ENCODE measurements at places on chromosomes 5 and 9. TPM values are rescaled to one million over a fixed set of nuclear protein-coding genes. Genes with fewer than 3 reads are reported as not detected.

The TMOD1 gene
- total RNA-seq, result 0.30 TPM

The PCDH12 gene
- under 0.01 TPM for total RNA-seq

The SEMA4D gene
- under 0.01 TPM for total RNA-seq

The FAM221B gene
- total RNA-seq, result not detected

The UGCG gene
- 62.9 TPM for total RNA-seq

The LCN9 gene
- not detected for total RNA-seq

The ANXA6 gene
- total RNA-seq, result 984 TPM

The IL4 gene
- total RNA-seq, result not detected

The PCDHGB3 gene
- total RNA-seq, result 3.5 TPM

The CDC25C gene
- total RNA-seq, result 2.3 TPM

The KCNIP1 gene
- total RNA-seq, result not detected

The CYSRT1 gene
- 0.12 TPM for total RNA-seq

The INSL4 gene
- not detected for total RNA-seq

The GARIN3 gene
- not detected for total RNA-seq

The CCNJL gene
- total RNA-seq, result 1.6 TPM

The SLC25A48 gene
- not detected for total RNA-seq

The HMMR gene
- total RNA-seq, result 0.23 TPM

The LOX gene
- 77.0 TPM for total RNA-seq

The SLIT3 gene
- 27.8 TPM for total RNA-seq

The TMEM252 gene
- not detected for total RNA-seq

The POLR3G gene
- total RNA-seq, result 2.8 TPM

The BRINP1 gene
- 27.4 TPM for total RNA-seq

The INIP gene
- 16.0 TPM for total RNA-seq

The PAPPA gene
- 62.5 TPM for total RNA-seq

The CDC20B gene
- total RNA-seq, result not detected

Data from smooth muscle cell of the coronary artery (primary cell).